ENCODE measurements at places on chromosomes 3 and 15.

DNA sequence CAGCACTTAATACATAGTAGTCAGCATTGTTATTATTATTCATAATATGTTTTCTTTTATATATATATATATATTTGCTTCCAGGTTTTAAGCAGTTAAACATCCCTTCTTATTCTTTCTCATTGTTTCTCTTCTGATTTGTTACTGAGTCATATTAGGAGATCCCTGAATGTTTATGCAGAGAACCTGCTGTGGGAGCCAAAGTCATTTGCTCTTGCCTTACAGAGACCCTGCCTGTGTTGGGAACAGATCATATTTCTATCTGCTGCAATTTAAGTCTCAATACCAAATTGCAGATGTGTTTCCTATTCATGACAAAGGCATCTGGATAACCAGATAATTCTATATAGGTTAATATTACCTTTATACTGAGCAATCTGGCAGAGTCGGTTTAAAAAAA lies 323.0 kb upstream of the UMPS start:
- DNase-seq: no peak

DNA sequence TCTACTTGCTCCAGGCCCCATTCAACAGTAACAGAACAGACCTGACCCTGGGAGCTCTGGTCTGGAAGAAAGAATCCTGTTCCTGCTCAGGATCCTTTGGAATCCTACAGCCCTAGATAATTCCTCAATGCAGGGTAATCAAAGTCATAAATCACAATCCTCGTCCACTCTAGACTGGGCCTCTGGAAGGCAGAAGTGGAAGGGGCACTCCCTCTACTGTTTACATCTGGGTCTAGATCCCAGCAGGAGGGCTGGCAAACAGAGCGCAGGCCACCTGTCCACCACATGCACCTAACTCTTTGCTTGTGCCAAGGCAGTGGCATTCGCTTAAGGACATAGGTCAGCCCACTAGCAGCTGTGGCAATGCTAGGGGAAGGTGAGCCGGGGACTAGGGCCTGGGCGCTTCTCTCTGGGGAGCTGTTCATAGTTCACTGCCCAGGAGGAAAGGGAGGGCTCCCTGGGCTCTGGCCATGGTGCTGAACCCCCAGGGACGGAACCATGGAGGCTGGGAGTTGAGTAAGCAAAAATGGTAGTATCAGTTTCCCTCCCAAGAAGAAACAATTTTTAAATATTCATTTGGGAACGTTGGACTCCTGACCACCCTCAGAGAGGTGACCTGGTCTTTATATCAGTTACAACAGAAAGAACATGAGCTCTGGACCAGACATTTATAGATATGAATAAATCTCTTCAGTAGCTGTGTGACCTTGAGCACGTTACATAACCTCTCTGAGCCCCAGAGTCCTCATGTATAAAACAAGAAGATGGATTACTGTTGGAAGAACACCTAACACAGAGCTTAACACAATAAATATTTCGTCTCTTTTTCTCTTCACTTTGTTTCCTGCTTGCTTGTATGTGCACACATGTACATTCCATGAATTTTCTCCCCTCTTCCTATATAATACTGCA lies 90.2 kb downstream of the NTRK3 start:
- DNase-seq: no peak

DNA sequence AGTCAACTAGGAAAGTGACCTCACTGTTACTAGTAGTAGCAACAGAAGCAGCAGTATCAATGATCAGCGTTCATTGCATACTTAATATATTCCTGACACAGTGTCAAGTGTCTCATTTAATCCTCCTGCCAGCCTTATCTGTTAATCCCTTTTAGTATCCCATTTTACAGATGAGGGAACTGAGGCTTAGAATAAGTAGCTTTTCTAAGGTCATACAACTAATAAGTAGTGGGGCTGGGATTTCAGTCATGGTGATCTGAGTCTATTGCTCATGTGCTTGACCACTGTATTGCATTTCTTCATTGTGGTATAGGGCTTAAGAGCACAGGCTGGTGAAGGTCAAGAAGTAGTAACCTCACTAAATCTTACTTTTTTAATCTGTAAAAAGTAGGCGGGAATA lies 233.6 kb downstream of the PTPRG start:
- DNase-seq: no peak

DNA sequence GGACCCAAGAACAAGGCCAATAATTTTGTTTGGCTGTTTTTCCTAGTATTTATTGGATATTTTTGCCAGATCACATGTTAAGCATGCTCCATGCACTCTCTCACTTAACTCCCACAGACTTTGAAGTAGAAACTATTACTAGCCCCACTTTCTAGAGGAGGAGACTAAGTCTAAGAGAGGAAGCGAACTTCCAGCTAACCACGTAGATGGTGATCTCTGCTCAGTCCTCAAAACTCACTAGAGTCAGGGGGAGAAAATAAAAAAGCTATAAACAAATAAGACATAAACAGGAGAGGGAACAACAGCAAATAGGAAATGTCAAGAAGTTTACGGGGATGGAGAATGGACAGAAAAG lies 481.0 kb upstream of the PROK2 start:
- DNase-seq: no peak

DNA sequence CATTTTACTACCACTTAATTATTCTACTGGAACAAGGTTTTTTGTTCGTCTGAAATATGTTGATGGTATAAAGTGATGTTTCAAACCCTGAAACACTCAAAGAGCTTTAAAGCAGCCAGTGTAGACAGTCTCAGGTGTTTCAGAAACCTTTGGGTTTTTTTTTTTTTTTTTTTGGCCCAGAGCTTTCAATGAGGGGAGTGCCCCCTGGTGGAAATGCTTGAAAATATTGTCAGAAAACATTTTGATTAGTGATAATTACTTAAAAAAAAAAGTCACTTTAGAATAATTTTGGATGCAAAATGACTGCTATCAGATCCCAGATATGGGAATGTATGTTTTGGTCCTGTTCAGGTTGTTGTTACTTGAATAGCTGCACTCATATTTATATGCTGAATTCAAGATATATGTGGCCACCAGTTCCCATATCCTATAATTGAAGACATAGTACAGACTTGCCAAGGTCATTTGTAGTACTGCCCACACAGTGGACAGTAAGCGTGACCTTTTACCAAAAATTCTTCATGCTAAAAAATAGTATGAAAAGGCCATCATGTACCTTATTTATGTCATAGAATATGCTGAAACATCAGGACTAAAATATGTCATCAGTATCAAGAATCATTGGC lies 35.9 kb downstream of the SATB1 start:
- no peak for DNase-seq

GRCh38 chr15:45644437-45644836 lies 9.6 kb downstream of the SQOR start:
- DNase-seq: no peak

DNA sequence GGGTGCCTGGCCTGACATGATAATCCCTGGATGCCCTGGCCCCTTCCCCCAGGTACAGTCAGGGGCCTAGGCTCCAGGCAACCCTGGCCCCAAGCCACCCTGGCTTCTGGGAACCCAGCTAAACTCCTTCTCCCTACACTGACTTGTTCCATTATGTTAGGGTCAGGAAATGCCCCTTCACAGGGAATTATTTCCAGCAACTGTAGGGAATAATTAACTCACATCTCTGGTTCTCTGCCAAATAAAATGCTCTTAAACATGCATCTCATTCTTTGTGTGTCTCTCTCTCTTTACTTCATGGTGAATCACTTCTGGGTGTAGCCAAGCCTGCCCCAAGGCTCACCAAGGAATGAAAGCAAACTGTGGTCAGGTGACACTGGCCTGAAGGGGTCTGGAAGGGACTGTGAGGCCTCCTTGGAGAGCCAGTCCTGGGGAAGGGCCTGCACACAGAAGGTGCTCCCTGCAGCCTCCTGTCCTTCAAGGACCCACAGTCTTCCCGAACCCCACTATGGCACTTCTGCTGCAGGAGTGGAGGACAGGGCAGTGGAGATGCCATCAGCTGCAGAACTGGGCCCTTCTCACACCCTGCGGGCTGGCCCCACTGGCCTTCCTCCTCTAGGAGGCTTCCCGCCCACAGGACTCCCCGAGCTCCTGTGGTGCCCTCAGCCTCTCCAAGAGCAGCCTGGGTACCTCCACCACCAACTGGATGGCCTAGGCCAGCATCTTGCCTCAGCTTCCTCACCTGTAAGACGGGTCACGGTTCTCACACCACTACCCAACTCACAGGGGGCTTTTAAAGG lies 17.6 kb downstream of the TKT start:
- peak; percentile 70 for DNase-seq

GRCh38 chr3:34066328-34066727 lies 267.9 kb downstream of the PDCD6IP start:
- no peak for DNase-seq

GRCh38 chr3:28286595-28286994 lies 45.2 kb downstream of the CMC1 start:
- DNase-seq: no peak
